ENCODE measurements at places on chromosomes 1 and 21.
A peak's percentile ranks its signal among the peaks of the same experiment; 100 is the strongest.

DNA sequence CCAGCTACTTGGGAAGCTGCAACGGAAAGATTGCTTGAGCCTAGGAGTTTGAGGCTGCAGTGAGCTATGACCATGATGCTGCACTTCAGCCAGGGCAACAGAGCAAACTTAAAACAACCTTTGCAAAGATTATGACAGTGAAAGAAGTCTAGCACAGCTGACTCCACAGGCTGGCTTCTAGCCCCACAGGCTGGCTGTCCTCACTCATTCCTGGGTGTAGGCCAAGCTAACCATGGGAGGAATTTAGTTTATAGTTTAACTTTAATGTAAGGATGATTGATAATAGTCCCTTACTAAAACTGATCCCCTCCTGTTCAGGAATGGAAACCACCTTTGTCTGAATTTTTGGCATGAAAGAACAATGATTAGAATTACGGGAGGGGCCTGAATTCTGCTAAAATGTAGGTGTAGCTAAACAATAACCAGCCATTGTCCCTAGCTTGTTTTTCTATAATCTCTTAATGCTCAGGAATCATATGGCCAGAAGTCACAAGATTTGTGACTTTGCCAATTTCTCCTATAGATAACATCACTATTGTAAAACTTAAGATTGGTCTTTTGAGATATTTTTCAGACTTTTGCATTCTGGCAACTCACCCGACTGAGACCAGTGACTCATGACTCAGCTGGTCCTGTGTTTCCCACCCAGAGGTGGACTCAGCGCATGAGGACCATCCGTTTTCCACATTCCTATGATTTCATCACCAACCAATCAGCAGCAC, 28.1 kb upstream of the SGIP1 start:
- DNase-seq = peak; percentile 10

DNA sequence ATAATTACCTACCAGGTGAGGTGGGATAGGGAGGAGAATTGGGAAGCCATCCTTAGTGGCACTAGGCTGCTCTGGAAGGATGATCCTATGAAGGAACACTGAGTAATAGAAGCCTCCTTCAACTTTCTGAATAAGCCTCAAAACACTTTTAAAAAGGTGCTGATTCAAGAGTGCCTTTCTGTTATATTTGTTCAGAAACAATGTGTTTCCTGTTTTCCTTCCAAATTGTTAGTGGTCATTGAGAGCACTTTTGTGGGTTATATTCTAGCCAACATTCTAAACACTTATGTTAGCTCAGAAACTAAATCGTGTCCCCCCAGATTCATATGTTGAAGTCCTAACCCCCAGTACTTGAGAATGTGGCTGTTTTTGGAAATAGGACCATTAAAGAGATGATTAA, 237.3 kb downstream of the TNR start:
- no peak for DNase-seq

- no peak for DNase-seq
Observed at GRCh38 chr1:58436615-58437297, 109.8 kb downstream of the OMA1 start.

GRCh38 chr1:112699425-112700144, 7.3 kb downstream of the RHOC start:
- DNase-seq = no peak

- no peak for DNase-seq
Observed at GRCh38 chr1:84975035-84975434, 21.9 kb downstream of the MCOLN2 start.

DNA sequence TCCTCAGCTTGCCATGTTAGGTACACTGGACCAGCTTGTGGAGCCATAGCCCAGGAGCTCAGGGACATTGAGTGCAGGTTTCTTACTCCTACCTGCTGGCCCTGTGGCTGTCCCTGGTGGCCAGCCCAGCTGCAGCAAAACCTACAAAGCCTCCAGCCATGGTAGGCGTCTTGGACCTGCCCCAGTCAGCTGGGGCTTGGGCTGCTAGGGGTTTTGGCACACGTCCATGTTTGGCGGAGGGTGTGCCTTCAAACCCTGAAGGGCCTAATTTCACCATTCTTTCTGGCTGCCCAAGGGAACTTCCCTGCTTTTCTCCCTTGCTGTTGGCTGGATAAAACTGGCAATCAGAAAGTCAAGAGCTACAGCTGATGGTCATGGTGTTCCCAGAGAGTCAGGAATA, 25.4 kb downstream of the HMGCS2 start:
- no peak for DNase-seq

- no peak for DNase-seq
Observed at GRCh38 chr21:33359446-33359845, 34.7 kb downstream of the IFNAR1 start.

GRCh38 chr1:8389958-8390535, 72.1 kb downstream of the SLC45A1 start:
- no peak for DNase-seq

DNA sequence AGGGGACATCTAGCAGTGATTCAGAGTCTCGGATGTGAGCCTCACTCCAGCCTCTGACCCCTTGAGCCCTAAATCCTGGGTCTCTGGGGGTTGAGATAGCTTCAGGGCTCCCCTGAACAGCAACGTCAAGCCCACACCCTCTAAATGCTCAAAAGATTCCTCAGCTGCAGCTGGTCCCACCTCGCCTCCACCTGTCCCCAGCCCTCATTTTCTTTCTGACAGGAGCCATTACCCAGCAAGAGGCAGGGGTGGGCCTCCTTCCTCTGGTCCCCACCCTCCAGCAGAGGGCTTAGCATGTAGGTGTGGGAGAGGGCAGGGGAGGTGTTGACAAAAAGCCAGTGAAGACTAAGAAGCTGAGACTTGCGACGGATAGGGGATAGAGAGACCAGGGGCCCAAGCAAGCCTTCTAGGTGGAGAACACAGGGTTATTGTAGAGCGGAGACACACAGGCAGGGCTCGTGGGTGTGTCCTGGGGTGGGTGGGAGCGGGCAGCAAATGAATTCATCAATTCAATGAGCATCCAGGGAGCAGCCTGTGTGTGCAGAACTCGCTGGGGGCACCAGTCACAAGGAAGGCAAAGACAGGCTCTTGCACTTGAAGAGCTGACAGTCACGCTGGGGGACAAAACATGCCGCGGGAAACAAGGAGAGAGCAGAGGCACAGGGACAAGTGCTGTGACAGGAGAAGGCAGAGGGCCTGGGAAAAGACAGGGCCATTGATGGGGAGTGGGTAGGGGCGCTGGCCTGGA, 48.9 kb upstream of the GOLT1A start:
- peak; percentile 75 for DNase-seq

GRCh38 chr1:236716160-236716559, 29.9 kb downstream of the ACTN2 start:
- peak; percentile 96 for DNase-seq

DNA sequence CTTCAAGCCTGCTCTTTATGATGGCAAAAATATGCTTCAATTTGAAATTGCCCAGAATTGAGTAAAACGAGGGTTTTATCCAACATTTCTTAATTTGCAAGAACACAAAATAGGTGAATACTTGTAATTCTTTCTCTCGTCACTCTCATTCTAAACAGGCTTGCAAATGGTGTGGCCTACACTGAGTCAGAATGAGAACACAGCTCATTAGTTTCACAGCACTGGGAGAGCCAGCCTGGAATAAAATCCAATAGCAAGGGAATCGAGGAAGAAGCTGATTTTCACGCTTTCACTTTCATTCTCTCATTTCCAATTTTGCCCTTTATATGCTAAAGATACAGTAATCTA, 537.5 kb downstream of the LTN1 start:
- no peak for DNase-seq

DNA sequence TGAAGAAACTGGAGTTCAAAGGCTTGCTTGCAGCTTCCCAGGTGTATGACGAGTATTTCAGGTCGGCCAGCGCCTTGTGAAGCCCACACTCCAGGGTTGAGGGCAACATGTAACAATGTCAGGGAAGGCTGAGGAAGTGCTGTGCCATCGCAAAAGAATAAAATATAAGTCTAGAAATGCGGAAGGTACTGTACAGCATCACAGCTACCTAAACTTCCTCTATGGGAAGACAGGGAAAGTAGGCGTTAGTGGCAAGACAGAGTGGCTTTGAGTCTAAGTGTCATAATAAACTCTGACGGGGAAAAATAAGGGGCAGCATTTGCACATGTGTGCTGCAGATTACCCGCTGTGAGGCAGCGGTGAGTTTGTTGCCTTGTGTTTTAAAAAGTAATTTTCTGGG, 28.9 kb downstream of the DOP1B start:
- DNase-seq = no peak

DNA sequence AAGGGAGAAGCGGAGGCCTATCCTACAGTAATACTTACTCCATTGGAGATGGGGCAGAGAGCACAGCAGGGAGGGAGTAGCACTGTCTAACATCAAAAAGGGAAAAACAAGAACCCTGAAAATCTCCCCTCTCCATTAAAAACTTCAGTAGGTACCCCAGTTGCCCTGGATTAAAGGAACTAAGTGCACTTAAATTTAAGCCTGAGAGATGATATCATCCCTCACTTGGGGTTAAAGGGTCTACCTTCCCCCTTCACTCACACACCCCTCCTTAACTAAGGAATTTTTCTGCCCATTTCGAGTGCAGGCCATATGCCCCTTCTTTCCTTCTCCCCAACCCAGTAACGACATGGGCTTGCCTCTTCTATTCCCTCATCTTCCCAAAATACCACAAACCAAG, 3.7 kb upstream of the MTMR11 start:
- DNase-seq = no peak

GRCh38 chr1:87129606-87130005, 199.1 kb upstream of the LMO4 start:
- no peak for DNase-seq

DNA sequence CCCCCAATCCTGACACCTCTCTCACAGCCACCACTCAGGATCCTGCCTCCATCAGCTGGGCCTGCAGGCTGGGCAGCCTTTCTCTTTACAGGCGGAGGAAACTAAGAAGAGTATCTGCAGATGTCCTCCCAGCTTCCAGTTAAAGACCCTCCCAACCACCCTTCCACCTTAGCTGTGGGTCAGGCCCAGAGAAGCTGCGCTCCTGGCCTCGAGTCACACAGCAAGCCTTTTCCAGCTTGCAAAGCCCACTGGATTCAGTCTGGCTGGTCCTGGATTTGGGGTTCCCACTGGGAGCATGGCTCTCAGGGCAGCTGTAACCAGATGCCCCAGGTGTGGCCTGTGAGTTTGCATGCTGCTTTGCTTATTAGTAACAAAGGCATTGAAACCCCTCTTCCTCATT, 19.9 kb downstream of the KCNQ4 start:
- no peak for DNase-seq

DNA sequence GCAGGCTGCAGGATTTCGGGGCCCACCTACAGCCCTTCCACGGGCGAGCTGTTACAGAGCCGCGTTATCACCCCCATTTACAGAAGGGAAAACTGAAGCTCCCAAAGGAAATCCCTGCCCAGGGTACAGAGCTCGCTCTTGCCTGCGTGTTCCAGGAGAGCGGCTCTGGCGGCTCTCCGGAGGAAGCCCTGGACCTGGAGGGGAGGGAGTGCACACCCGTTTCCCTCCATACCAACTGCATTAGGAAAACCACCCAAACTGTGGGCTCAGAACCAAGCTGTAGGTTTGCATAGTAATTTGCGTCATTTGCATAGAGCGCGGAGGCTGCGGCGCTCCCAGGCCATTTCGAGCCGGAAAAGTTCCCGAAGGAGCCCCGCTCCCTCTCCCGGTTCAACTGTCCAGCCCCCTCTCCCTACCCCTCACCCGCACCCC, 24.7 kb upstream of the ADGRB2 start:
- peak; percentile 85 for DNase-seq

DNA sequence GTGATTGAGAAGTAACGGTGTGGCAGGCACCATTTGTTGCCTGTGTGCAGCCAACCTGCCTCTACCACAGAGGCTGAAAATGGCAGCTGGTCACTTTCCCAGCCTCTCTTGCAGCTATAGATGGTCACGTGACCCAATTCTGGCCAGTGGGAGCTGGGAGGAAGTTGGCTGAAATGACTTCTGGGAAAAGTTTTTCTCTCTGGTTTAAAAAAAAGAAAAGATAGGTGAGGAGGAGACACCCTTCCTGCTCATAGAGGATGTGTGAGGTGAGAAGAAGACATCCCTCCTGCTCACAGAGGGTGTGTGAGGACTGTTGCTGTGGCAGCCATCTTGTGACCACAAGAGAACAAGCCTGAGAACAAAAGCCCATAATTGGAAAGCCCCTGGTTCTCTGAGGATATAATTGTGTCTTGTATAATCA, 122.8 kb downstream of the SYF2 start:
- DNase-seq = no peak

DNA sequence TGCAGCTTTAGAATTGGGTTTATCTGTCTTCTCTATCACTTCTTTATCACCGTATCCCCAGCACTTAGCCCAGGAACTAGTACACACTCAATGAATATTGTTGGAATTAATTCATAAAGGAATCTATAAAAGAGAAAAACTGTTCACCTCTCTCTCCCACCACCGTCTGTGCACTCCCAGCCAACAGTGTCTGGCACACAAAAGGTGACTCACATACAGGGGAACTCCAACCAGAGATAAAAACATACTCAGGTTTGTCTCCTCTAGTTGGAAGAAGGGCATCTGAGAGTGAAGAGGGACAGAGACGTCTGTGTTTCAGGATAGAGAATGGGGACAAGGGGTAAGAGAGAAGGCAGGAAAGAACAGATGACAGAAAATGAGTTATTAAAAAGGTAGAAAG, 10.0 kb downstream of the ITLN1 start:
- no peak for DNase-seq

DNA sequence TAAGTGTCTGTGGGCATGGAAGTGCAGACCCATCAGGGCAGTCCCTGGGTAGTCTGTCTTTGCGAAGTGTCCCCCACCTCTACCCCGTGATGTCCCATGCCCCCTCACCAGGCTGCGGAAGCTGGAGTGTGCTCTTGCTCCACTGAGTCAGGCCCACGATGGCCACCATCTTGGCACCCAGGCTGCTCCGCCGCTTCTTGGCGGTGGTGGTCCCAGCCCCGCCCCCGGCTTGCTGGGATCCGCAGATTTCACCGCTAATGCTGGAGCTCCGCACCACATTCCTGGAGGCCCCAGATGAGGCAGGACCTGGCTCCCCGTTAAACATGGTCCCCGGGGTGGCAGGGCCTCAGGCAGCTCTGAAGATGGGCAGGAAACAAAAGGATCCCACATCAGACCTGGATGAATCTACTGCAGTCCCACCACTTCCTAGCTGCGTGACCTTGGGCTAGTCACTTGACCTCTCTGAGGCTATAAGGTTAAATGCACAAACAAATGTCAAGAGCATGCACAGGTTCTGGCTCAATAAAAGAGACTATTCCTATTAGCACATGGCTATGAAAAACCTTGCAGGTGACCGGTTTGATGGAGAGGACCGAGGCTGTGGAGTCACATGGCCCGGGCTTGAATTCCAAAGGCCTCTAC, 23.8 kb downstream of the RIMS3 start:
- DNase-seq = no peak

- DNase-seq = no peak
Observed at GRCh38 chr1:21539933-21540332, 30.7 kb downstream of the ALPL start.

DNA sequence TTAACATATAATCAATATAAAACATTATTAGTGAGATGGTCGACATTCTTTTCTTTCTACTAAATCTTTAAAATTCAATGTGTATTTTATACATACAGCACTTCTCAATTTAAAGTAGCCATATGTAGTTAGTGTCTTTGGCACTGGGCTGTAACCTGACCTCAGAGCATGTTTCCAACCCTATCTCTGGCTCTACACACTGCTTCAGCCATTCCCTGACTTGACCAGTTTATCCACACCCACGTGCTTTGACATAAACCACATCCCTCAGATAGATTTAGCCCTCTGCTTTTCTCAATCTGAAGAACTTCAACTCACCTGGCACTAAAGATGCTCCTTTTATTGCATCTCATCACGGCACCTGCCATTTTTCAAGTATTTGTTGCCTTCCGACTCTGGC, 58.3 kb downstream of the RGS2 start:
- DNase-seq = no peak
